Spinal cord (tissue), 10 donors: ENCODE measurements at places on chromosomes 2 and 18.

DNA sequence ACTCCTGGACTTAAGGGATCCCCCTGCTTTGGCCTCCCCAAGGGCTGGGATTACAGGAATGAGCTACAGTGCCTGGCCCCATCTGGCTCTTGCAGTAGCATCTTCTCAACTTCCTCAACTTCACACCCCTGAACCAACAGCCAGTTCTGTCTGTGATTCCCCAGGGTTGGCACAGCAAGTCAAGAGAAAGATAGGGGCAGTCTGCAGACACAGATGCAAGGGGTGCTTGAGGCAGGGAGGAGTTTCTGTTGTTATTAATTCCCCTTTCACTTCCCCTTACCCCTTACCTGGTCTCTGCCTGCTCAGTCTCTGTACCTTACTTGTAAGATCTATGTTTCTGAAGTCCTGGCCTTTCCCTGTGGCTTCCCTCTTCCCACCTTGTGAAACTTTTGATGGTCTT is 54.1 kb upstream of the MEX3C start:
- DNase-seq, result no peak

DNA sequence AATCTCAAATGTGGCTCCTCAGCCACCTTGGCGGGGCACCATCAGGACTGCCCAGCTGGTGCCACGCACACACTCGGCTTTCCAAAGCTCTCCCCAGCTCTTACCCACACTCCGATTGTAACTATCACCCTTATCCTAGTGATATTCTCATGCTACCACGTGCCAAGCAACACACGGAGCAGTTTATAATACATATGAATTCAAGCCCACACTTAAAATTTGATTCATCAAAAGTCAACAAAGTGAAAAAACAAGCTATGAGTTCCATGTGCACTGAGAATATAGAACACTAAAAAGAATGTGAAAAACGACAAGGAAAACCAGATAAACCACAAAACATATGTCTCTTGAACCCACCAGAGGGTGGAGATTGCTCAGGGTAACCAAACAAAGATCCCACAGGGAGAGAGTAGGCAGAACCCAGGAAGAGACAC is 31.6 kb downstream of the LONRF2 start:
- DNase-seq, result no peak

DNA sequence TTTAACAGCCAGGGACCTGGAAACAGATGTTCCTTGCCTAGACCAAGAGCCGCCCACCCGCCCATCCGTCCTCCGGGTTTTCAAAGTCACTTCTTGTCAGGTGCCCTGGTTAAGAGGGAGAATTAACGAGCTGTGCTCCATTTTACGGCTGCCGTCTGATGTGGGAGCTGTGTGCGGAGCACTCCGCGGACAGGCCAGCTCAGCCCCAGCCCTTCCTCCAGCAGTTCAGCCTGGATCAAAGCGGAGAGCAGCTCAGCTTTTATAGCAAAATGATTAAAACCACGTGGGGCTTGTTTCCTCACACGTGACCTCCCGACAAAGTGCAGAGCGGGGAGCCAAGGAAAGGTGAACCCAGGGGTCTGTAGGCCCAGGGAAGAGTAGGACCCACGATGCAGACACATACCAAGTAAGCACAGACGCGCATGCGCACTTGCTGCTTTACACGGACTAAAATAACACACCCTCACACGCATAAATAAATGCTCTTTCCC is 46.1 kb upstream of the PKDCC start:
- peak; percentile 26 for DNase-seq

GRCh38 chr2:60977562-60977895 is 40.0 kb upstream of the PEX13 start:
- DNase-seq, result no peak

DNA sequence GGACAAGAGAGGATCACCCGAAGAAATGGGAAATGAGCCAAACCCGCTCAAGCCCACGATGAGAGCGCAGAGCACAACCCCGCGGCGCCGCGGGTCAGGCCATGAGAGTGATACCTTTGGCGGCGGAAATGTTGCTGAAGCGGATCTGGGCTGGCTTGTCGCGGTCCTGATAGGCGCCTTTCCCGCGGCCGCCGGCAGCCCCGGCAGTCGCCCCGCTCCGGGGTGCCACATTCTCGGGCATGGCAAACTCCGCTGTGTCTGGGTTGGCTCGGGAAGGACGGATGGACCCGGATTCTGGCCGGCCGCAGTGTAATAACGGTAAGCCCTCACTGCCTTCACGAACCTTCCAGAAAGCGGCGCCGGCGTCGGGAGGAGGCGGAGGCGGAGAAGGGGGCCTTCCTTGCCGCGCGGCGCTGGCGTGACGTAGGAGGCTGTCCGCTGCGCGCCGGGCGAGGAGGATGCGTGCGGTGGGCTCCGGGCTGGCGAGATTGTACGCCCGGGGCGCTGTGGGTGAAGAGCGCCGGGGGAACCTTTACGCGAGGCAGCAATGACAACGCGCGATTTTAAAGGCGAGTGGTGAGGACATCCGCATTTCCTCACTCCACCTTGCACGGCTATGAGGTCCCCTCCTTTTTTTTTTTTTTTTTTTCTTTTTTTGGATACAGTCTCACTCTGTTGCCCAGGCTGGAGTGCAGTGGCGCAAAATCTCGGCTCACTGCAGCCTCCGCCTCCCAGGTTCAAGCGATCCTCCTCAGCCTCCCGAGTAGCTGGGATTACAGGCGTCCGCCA is at the start of gene CCT4:
TSS of gene CCT4 (minus strand) at position 390 of the 789 bp plus-strand sequence. CDS start at position 241, 149 bp downstream.
- DNase-seq, result peak; percentile 91

GRCh38 chr2:184472481-184472880 is 125.8 kb upstream of the ZNF804A start:
- DNase-seq, result no peak

DNA sequence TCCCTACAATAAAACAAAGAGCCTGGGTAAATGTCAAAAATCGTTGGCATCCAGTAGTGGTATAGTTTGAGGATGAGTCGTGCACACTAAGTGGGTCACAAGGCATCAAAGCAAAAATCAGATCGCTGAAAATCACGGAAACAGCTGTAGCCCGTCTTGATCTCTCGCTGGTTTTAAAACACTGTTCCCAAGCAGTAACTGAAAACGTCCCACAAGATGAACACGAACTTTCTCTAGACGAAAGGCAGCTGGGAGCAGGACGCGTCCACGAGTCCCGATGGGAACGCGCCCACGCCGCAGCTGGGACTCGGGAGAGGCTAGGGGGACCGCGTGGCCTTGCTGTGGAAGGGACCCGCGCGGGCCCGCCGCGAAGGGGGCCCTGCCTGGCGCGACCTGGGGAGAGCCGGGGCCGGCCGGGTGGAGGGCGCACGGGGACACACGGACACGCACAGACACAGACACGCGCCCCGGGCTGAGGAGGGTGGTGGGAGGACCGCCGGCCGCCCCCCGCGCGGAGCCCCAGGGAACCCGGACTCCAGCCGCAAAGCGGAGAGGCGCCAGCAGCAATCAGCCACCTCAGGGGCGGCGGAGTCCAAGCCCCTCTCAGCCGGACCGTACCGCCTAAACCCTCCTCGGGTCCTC is 651 bp downstream of the STK17B start:
- peak; percentile 49 for DNase-seq

DNA sequence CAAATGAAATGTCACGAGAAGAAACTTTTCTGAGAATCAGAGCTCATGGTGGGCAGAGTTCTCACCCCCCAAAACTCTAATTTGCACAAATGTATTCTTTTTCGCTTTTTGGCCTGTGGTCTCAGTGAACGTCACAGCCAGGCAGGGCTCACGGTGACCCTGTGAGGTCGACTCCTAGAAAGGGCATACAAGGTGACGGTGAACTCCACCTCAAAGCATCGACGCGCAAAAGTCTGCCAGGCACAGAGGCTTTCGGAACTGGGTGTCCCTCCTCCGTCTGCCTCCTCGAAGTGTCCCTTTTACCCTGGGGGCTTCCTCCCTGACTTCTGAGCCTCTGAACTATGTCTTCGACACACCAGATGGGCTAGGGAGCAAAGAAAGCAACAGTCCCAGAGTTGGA is 139.2 kb upstream of the PXDN start:
- no peak for DNase-seq

- DNase-seq, result no peak
Measured at GRCh38 chr2:68203587-68203986, 45.9 kb downstream of the PNO1 start.

DNA sequence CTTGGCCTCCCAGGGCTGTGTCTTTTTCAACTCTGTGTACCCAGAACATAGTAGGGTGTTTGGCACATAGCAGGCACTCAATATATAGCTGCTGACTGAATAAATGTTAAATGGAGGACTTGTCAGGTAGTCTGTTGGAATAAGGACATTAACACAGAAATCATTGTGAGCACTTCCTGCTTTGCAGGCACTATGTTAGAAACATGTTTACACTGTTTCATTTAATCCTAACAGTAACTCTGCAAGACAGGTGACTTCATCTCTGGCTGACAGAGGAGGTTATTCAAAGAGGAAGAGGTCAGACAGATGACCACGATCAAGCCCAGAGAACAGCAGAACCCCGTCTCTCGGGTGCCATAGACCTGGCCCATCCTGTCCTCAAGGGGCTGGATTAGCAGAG is 28.0 kb upstream of the PIEZO2 start:
- no peak for DNase-seq

GRCh38 chr2:112182581-112183034 is 44.4 kb downstream of the FBLN7 start:
- peak; percentile 22 for DNase-seq

DNA sequence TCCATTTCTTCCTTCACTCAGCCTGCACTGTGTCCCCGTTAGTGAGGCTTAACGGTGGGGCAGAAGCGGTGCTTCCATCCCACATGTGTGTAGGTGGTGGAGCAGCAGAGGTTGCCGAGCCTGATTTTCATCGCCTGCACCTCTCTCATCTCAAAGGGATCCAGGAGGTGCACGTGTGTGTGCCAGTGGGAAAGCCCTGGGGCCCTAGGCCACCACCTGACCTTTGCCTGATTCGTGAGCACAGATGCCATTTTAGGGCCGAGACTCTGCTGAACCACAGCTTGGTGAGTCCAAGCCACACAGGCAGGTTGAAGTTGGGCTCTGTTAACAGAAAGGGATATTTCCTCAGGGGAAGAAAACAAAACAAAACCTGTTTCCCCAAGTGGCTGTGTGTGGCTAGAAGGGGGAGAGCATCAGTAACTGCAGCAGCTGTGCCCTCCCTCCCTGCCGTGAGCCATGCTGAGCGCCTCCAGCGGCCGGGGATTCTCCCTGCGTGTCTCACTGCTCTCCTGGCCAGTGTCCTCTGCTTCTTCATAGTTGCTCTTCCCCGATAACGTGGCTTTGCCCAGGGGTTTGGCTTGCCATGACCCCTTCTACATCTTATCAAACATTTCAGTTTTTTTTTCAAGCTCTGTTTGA is 81.5 kb downstream of the MAPRE2 start:
- no peak for DNase-seq

GRCh38 chr2:148305476-148305875 is 284.6 kb downstream of the MBD5 start:
- no peak for DNase-seq

DNA sequence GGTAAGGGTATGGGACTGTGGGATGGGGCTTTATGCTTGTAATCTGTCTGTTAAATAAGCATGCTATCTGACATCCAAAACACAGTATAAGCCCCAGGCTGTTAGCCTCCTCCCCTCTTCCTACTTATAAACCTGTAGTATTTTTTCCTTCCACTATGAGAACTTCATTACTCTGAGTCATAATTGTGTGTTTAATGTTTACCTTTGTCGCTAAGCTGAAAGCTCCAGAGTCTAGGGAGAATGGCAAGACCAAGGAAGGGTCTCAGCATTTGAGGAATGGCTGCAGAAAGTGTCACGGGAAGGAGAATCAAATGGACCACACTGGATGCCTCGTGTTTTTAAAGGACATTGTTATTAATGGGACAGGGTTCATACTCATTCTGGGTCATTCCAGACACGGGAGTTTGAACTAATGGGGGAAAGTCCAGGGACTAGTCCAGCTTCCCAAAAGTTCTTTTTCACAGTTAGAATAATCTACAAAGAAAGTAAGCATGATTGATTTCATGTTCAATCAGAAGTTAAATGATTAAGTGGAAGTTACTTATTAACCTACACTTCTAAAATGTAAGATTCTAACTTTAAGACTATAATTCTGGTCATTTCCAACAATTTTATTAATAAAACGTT is 292.2 kb downstream of the AFF3 start:
- no peak for DNase-seq

DNA sequence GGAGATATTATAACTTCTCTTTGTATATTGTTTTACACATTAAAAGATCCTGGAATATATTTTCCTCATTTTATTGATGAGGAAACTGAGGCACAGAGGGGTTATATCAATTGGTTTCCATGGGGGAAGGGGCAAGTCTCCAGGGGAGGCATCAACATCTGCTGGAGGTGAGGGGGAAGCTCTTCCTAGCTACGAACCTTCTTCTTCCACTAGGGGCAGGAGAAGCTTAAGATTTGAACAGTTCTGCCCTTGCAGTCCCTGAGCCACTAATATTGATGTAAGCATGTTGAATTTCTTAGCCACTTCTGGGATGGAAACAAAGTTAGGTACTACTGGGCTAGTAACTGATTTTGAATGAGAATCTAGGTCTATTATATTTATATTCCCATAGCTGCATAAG is 140.1 kb upstream of the AQP4 start:
- DNase-seq, result no peak

DNA sequence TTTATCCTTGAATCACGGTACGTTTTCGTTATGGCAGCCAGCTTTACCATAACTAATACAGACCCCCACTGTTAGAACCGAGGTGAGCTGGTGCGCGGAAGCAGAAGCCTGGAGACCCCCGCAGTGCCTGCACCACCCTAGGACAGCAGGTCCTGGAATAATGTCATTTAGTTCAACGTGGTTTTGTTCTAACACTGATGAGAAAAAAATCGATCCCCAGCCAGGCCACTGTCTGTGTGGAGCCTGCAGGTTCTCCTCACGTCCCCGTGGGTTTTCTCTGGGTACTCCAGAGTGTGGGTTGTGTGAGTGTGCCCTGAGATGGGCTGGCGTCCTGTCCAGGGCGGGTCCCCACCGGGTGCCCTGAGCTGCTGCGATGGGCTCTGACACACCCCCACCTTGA is 69.9 kb upstream of the ST3GAL5 start:
- no peak for DNase-seq

- no peak for DNase-seq
Measured at GRCh38 chr2:54771166-54771885, 47.9 kb downstream of the EML6 start.

DNA sequence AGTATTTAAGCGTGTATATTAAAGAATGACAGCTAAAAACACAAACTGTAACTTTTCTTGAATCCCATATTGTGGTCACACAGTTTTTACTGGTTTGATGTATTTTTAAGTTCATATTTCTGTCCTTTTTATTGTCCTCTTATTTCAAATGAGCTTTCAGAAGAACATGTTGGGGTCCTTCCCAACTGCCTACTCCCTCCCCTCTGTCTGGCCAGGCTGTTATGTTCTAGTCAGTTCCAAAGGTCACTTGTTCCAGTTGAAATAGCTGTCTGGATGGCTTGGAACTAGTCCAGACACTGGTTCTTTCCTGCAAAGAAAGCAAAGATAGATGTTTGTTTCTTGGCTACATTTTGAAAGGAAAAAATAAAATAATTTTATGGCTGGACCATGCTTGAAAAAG is 306.9 kb downstream of the GULP1 start:
- peak; percentile 11 for DNase-seq

GRCh38 chr2:19714926-19715325 is 186.9 kb downstream of the TTC32 start:
- DNase-seq, result no peak
